ENCODE measurements at places on chromosomes 11 and 22.
A peak's percentile ranks its signal among the peaks of the same experiment; 100 is the strongest.

- no peak for DNase-seq
Measured at GRCh38 chr11:26753723-26754504, 32.1 kb upstream of the SLC5A12 start.

- DNase-seq: peak; percentile 57
Measured at GRCh38 chr22:39236321-39237317, 8.2 kb downstream of the PDGFB start.

- DNase-seq: no peak
Measured at GRCh38 chr22:45149671-45150070, 14.1 kb upstream of the NUP50 start.

- no peak for DNase-seq
Measured at GRCh38 chr11:64028398-64029115, 7.2 kb upstream of the FLRT1 start.

DNA sequence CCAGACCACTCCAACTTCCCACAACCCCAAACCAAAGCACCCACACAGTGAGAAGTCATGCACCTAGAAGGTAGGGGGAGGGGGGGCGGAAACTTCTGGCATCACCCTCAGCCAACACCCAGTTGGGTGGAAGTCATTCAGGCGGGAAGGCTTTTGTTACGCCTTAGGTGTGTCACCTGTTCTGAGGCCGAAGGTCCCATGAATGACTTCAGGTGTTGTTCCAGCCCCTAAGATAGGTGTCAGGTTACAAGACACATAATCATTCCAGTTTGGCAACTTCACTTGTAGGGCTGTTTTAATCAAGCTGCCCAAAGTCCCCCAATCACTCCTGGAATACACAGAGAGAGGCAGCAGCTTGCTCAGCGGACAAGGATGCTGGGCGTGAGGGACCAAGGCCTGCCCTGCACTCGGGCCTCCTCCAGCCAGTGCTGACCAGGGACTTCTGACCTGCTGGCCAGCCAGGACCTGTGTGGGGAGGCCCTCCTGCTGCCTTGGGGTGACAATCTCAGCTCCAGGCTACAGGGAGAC, at the start of gene TMPRSS4:
Gene TMPRSS4 (plus strand): TSS at position 325 of the 528 bp plus-strand sequence. CDS start 225 bp downstream, outside the sequence.
- DNase-seq: no peak

DNA sequence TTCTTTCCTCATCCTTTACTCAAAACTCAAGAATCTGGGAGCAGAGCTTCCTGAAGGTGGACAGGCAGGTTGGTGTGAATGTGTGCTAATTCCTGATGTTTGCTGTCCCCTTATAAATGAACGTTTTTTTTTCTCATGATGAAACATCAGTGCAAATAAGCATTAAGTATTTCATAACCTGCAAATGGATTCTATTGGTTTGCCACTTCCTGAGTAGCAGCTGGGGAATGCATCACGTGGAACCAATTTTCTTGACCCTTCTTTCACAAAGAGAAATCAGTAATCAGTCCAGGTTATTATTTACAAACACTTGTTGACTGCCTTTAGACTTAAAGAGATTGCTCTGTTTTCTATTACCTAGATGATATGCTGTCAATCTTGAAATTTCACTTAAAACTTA, 40.1 kb upstream of the SCN3B start:
- no peak for DNase-seq

DNA sequence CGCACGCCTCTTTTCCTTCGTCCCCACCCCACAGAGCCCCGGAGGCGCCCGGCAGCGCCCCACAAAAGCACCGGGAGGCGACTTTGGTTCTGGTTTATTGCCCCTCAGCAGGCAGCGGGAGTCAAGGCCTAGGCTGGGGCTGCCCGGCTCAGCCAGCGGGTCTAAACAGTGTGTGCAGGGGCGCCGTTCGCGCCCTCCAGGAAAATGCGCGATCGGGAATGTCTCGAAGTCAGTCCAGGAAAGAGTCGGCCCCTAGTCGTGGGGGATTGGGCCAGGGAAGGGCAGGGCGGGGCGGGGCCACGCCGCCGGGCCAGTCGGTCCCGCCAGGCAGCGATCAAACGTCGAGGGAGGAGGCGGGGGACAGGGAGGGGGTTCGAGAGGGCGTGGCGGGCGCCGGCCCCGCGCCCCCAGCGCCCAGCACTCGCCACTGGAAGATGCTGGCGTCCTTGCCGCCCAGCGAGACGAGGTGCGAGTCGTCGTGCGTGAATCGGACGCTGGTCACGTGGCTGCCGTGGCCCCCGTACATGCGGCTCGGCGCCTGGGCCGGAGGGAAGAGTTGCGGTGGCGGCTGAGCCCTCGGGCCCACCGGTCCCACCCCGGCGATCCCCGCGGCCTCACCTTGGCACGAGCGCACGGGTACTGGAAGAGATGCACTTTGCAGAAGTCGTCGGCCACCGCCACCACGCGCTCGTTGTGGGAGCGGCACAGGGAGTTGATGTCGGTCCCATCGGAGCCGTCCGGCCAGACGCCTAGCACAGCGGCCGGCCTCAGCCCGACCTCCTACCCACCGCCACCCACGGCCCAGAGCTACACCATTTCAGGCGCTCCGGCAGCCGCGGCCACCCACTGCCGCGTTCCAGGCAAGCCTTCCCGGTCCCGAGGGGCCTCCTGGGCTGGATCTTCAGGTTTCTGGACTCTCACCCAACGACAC, 741 bp upstream of the MTA2 start:
- no peak for DNase-seq

GRCh38 chr11:117176186-117176585, 2.4 kb upstream of the SIDT2 start:
- DNase-seq: no peak

DNA sequence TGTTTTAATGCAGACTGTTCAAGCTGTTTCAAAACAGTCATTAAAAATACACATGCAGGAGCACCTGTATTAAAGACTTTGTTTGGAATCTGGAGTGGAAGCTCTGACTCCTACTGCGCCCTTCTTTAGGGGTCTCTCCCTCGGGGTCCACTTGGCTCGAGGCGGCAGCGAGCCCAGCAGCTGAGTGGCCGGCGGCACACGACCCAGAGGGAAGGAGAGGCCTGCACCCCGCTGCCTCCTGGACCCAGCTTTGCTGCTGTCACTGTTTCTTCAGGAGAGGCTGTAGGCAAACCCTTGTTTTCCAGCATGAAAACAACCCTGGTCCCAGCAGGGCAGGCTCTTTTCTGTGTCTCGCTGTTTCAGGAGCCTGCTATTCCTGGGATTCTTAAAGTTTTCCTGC, 29.2 kb downstream of the MUC6 start:
- DNase-seq: no peak

- no peak for DNase-seq
Measured at GRCh38 chr22:20242393-20243175, 25.5 kb downstream of the RTN4R start.

DNA sequence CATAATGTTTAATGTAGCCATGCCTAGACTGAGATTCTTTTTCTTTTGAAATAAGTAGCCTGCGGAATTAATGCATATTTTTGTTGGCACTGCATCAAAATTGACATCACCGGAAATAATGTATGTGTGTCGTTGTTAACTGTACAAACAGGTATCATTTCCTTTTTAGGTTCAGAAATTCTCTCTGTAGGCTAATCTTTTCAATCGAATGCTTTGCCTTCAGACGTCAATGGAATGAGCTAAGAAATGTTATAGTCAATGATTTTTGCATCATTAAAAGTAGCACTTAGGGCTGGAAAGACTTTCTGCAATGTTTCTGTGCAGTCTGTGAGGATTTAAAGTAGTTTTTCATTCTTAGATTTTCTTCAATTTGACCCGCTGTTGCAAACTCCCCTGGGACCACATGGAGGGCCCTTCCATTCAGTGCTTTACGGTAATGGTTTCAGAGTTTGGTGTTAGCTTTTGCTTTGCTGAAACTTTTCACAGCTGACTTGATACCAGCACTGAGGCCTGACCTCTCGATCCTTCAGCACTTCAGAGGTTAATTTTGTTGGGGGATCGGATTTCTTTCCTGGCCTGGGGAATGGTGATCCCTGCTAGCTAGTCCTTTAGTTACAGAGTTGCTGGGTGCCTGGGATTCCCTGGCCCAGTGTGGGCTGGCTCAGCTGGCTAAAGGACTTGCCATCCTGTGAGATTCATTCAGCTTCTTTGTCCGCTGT, 137.8 kb downstream of the DBX1 start:
- DNase-seq: no peak

- no peak for DNase-seq
Measured at GRCh38 chr11:18594999-18595749, 4.4 kb upstream of the MISFA start.
